Sigmoid colon (tissue), 7 donors: ENCODE measurements at places on chromosomes 2 and 18.

DNA sequence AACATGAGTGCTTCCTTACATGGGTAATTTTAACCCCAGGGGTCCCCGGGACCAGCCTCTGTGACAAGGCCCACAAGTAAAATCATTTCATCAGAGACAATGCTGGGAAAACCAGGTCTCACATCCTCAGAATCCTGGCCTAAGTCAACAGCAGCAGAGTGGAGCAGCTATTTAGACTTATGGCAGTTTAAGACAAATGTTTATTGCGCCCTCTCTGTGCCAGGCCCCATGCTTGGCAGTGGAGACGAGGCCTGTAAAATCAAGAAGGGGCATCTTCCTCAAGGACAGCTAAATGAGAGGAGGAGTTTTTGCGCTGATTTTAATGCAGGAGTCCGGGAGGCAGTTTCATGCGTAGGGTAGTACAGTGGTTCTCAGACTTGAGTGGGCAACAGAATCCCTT, 56.0 kb upstream of the ACAA2 start:
- no peak for DNase-seq

DNA sequence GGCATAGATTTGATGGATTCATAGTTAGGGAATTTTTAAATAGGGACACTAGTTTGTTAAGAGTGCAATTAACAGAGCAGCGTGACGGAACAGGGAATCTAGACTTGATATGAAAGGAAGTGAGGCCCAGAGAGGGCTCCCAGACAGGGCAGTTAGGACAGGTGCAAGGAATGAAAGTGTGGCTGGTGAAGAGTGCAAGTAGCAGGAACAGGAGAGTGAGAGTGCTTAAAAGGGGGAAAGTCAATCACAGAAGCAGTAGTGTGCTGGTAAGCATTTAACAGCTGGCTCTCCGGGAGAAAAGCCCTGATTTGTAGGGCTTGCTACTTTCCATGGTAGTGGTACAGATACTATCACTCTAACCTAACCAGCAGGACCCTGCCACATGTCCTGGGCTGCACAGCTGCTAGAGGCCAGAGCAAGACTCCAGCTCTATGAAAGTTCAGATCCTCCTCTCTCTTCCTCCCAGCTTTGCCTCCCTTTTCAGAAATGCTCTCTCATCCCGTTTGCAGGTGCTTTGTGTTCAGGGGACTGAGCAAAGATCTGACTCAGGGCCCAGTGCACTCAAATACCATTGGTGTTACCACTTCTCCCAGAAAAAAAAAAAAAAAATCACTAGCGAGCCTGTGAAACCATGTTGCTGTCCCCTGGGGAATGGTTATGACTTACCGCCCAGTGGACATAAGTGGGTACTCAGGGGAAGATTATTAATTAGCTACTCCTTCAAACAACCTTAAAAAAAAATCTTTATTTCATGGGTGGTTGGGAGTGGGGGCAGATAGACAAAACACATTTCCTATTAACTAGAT, 18.1 kb upstream of the GCFC2 start:
- DNase-seq, result no peak

DNA sequence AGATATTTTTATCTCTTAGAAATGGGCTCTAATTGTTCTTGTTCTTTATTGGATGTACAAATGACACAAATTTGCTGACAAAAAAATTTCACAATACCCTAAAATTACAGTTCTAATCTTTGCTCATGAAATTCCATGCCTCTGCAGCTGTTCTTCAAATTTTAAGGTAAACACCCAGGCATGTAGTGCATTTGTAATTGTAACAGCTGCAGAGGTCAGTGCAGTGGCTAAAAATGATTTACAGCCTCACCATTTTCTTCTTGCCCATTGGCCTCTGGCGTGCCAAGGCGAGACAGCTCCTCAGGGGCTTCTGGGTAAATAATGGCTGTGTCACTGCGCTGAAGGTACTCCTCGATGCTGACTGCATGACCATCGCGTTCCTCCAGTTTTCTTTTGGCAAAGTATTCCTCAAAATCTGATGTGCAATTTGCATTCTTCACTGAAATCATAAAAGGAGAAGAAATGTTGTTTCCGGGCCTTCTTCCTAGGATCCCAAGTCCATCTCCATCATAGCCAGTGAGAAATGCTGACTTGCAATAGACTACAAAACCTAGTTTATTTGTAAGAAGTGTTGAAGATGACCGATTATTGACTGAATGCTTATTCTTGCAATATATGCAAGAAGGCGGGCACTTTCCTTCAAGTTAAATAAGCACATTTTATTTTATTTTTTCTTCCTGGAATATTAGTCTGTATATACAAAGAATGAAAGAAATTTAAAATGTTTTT, 115.2 kb downstream of the ZEB2 start:
- DNase-seq, result no peak

- no peak for DNase-seq
Observed at GRCh38 chr2:98446850-98447249, 2.2 kb downstream of the INPP4A start.

DNA sequence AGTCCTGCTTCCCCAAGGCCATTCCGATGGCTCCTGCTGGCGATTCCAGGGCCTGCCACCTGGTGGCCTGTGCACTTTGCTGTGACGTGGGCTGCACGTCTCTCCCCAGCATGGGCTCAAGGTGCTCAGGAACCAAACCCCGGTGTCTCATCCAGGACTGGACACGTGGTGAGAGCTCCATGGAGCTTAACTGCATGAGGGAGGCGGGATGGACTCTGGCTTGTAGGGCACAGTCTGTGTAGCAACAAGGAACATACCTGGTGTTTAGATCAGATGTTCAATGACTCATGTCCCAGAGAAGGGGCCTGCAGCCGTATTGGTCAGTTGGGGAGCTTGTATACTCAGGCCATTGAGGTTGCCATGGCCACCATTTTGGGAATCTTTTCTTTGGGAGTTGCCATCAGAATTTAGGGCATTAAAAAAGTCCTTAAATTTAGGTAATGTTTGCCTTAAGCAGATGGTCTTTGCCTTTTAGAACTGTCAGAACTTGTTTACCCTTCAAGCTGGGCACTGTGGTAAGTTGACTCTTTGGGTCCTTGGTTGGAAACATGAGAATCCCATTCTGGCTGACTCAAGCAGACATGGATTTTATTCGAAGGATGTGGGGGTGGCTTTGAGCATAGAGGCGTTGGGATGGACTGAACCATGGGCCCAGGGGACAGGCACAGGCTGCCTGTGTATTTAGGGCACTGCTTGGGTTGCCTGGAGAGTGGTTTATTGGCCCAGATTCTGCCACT, 21.0 kb downstream of the AGAP1 start:
- DNase-seq, result no peak

- peak; percentile 50 for DNase-seq
Observed at GRCh38 chr2:1664698-1665097, 79.6 kb downstream of the PXDN start.

DNA sequence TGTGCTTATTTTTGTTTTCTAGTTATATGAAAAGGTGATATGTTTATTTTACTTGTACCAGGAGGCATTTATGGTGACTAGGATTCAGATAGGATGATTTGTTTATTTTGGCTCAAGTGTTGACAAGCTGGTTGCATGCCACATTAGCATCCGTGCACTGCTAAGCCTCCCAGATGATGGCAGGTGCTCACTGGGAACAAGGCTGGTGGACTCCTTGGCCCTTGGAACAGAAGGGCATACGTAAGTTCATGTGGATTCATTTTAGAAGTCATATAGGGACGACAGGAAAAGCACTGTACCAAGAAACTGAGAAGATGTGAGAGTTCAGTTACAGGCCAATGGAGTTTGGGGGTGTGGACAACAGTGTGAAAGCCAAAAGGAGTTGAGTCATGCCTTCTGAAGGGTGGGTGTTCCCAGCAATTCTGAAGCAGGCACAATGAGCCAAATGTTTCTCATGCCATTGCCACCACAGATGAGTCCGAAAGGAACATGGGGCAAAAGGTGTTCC, 166.2 kb downstream of the PHLPP1 start:
- no peak for DNase-seq

DNA sequence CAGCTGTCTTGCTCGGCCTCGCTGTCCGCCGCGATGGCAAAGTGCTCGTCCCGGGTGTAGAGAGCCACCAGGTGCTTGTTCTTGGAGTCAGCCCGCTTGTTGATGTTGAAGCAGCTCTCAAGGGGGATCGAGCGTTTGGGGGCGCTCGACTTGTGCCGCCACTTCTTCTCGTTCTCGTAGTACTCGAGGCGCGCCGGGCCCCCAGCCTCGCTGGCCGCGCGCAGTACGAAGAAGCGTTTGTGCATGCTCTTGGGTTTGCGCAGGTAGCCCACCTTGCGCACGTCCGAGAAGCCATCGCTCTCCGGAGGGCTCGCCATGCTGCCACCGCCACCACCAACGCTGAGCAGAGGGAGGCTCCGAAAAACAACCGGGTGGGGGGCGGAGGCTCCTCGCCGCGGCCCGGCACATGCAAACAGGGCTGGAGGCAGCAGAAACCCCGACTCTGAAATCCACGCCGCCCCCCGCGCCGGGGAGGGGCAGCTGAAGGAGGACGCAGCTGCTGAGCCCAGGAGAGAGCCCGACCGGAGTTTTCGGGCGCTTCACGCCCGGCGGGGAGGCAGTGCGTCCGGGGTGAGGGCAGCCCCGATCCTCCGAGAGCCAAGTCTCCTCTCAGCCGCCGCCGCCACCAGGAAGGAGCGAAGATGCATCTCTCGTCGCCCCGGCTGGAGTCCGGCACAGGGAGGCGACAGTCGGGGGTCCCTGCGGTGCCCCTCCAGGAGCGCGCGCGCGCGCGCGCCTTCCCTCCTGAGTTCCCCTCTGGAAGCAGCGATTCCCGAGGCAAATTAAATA, 1.0 kb downstream of the IRS1 start:
- no peak for DNase-seq

DNA sequence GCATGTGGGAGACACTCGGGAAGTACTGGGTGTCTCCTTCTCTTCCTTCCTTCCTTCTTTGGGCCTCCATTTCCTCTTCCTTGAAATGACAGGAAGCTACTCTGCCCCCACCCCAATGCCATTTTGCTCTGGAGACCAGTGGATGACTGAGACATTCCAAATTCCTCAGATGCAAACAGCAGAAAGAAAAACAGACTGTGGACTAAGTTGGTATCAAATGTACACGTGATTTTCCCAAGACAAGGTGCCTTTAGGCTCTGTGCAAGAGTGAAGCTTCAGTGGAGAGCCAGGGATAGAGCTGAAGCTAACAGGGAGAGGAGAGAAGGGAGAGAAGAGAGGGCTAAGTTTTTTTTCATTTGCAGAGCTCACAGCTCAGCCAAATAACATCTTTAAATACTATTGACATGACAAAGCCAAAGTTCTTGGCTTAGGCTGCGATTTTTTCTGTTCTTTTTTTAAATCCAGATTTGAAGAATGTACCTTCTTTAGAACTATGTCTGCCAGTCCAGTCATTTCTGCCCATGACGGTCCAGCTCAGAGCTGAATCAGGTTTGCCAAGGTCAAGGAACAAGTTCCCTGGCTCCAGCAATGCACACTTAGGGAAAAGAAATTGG, 84.5 kb upstream of the LCLAT1 start:
- no peak for DNase-seq

GRCh38 chr2:41431756-41432155, 616.1 kb upstream of the PKDCC start:
- DNase-seq, result no peak

DNA sequence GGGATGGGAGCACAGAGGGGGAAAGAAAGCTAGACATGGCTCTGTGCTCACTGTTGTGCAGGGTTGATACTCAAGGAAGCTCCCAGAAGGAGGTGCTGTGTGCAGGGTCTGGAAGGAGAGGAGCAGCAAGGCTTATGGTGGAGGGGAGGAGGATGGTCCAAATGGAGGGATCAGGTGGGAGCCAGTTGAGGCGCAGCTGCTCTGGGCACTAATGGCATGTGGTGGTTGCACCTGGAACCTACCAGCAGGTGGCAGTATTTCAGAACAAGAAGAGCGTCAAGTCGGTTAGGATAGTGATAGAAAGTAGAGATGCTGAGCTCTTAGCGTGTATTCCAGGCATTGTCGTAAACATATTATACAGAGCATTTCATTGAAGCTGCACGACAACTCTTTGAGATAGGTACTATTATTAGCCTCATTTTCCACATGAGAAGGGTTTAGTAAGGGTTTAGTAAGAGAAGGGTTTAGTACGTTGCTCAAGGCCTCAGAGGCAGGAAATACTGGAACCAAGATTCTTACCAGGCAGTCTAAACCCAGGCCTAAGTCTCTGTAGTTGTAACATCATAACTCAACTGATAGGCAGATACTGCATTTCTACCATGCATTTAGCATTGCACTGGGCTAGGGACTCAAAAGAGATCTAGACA, 223.7 kb downstream of the CYP26B1 start:
- no peak for DNase-seq

GRCh38 chr2:110820128-110820527, 87.8 kb downstream of the ACOXL start:
- no peak for DNase-seq

DNA sequence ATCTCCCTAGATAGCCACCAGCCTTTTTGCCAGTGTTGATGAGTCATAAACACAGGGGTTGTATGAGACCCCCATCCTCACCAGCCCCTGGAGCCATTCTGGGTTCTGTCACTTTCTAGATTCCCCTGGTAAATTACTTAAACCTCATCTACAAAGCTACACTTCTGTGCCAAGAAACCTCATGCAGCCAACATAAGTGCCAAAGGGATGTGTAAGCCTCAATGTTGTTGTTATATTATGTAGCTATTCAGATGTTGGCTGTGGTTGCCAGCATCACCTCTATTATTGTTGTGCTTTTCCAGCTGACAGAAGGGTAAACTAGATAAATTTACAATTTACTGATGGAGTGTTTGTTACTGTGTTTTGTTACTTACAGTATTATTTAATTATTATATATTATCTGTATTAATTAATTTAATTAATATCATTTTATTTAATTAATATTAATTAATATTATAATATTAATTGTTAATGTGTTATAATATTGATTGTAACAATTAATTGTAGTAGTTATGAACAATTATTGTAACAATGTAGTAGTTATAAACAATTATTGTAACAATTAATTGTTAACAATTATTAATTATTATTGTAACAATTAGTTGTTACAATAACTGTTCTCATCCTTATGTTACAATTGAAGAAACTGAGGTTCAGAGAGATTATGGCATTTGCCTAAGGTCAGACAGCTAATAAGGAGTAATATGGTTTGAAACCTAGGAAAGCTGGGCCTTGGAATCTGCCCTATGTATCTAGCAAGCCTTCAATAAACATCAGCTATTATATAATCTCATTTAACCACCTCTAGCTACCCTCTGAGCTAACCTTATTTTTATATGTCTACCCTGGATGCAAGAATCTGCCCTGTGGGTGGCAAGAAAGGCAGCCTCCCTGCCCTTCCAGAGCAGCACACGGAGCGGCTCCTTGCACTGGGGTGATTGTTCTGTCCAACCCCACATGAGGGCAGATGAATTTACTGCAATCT, 36.1 kb downstream of the PSTPIP2 start:
- no peak for DNase-seq

- DNase-seq, result no peak
Observed at GRCh38 chr2:234678711-234679110, 181.8 kb upstream of the ARL4C start.
